ENCODE measurements at places on chromosomes 3 and 15. TPM values are rescaled to one million over a fixed set of nuclear protein-coding genes. Genes with fewer than 3 reads are reported as not detected.

The GP5 gene
- total RNA-seq = 0.17 TPM

DNA sequence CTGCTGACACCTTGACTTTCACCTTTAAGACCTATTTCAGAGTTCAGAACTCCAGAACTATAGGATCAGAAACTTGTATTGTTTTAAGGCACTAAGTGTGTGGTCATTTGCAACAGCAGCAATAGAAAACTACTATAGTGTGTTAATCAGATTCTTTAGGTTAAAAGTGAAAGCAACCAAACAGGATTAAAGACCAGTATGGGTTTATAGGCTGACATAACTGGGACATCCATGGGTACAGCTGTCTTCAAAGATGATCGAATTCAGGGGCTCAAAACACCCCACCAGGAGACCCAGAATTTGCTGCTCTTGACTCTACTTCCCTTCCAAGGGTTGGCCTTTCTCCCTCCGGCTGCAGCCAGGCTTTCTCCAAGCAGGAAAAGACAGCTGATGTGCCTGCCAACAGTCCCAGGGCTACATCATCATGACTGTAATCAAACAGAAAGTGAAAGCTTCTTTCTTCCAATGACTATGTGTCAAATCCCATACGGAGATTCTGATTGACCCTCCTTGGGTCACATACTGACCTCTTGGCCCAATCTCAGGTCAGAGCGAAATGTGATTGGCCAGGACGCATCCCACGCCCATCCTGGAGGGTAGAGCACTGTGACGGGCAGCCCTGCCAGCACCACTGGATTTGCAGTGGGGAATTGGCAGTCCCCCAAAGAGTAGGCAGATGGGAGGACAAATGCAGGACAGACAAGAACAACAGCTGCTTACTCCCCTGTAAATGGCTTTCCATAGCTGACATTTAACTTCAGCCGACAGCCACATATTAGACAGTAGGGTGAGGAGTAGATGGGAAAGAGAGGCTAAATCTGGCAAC is 51.4 kb upstream of the RNF7 start:
- peak; percentile 27 for DNase-seq

The ALAS1 gene
- total RNA-seq = 62.4 TPM

The PTH1R gene
- total RNA-seq = 11.7 TPM

DNA sequence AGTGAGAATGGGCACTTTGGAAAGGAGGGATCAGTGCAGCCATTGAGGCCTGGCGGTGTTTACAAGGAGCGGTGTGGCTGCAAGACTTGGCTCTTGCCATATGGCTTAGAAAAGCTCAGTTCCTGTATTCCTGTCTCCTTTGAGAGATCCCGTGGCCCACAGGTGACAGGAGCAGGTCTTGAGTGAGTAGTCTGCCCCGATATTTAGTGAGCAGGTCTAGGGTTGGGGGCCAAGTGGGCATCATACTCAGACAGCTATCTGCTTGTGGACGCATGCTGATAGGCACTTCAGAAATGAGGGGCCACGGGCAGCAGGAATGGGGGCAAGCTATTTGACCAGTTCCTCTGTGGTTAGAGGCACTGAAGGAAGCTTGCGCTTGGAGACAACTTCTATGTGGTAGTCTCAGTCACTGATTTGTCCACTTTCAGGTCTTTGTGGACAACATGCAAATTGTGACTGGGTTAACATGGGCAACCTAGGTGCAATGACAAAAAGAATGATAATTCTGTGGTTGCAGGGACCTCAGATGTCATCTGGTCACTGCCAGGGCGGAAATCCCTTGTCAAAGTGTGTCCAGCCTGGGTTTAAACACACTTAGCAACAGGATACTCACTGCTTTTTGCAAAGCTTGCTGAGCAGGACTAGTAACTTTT is 1.1 kb downstream of the TMED3 start:
- no peak for DNase-seq

The GPR176 gene
- total RNA-seq = 5.4 TPM

GRCh38 chr3:194310060-194310835 is 40.9 kb downstream of the CPN2 start:
- no peak for DNase-seq

The NEIL1 gene
- total RNA-seq = 67.7 TPM

- peak; percentile 49 for DNase-seq
These were observed 17.7 kb downstream of the TTC21A start for GRCh38 chr3:39124876-39125840.

GRCh38 chr3:115961380-115961779 is 338.1 kb downstream of the GAP43 start:
- DNase-seq = no peak

GRCh38 chr15:65133548-65134200 is at the start of gene PDCD7:
PDCD7 (minus strand) TSS chr15:65133808; CDS start chr15:65133781, 27 bp downstream.
- peak; percentile 89 for DNase-seq

DNA sequence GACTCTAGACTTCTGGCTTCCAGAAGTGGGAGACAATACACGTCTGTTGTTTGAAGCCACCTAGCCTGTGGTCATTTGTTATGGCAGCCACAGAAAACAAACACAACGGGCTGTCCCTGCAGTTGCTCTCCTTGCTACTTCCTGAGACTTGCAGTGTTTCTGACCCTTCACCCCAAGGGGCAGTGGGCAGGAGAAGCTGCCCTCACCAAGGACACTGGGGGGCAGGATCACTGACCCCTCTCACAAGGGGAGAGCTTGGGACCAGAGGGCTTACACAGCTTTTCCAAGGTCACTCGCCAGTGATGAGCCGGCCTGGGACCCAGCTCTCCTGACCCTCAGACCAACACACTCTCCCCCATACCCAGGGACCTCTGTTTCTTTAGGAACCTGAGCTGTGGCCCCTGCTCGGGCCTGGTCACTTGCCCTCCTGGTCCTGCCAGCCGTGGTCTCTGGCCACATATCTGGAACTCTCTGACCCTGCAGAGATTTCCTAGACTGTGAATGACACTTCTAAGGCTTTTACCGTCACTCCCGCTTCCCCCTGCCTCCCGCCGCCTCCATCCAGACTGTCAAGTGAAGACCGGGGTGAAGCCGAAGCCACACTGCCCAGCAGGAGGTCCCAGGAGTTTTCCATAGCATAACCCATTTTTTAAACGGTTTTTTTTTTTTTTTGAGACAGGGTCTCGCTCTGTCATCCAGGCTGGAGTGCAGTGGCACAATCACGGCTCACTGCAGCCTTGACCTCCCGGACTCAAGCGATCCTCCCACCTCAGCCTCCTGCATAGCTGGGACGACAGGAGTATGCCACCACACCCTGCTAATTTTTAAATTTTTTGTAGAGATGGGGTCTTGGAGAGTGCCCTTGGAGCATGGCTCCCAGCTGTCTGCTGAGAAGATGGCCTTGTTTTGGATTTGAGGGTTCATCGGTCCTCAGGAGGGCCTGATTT is 4.4 kb downstream of the ATP2B2 start:
- no peak for DNase-seq

All from mucosa of gallbladder (tissue), 1 donor.